WTC11 (cell line): ENCODE measurements at places on chromosomes 2 and 18. TPM values are rescaled to one million over a fixed set of nuclear protein-coding genes. Genes with fewer than 3 reads are reported as not detected.
A peak's percentile ranks its signal among the peaks of the same experiment; 100 is the strongest.

DNA sequence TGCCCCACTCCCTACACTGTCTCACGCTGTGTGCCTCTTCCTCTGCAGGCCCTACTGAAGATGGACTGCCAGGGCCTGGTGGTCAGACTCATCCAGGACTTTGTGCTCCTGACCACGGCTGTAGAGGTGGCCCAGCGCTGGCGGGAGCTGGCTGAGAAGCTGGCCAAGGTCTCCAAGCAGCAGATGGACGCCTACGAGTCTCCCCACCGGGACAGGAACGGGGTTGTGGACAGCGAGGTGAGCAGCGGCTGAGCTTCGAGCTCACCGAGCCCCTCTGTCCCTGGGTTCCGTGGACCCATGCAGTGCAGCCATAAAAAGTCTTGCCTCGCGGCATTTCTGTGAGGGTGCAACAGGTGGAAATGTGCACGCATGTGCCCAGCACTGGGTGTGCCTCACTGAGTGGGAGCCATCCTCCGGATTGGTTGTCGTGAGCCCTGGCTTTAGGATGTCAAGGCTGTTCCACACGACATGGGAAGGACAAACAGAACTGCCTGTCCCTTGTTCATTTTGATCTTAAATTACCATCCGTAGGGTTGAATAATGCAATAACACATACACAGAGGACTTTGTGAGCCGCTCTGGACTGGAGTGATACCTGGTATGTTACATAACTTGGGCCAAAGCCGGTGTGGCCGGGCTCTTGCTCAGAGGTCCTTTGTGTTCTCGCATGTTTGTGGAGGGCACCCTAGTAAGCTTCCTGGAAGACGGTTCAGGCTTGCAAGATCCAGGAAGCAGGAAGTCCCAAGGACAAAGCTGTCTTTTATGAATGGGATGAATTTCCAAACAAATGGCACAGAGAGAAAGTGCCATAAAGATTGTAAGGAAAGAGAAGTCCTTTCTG is 100.9 kb downstream of the SH3BP4 start:
- DNase-seq, result no peak

DNA sequence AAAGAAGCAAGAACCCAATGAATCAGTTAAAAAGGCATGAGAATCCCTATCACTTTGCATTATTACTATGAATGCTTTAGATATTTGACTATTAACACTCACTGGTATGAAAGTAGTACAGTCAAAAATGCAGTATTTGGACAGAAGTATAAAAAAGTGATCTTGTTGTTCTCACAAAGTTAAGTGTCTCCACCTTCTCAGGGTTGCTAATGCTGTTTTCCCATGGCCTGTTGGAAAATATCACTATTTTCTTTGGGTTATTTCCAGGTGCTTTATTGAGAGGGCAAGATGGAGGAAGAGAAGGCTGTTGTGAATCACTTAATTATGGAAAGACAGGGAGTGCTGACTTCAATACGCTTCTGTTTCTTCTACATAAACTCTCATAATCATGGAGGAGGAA is 13.6 kb upstream of the CREB1 start:
- DNase-seq, result no peak

DNA sequence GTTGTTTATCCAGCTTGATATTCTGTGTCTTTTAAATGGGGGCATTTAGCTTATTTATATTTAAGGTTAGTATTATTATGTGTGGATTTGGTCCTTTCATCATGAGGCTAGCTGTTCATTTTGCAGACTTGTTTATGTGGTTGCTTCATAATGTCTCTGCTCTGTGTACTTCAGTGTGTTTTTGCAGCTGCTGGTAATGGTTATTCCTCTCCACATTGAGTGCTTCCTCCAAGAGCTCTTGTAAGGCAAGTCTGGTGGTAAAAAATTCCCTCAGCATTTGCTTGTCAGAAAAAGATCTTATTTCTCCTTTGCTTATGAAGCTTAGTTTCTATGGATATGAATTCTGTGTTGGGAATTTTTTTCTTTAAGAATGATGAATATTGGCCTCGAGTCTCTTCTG is 47.8 kb upstream of the NT5C1B start:
- DNase-seq, result no peak

Gene PTPRM
- total RNA-seq, result 8.6 to 11.1 TPM (median 9.2 TPM) in 3 replicates

DNA sequence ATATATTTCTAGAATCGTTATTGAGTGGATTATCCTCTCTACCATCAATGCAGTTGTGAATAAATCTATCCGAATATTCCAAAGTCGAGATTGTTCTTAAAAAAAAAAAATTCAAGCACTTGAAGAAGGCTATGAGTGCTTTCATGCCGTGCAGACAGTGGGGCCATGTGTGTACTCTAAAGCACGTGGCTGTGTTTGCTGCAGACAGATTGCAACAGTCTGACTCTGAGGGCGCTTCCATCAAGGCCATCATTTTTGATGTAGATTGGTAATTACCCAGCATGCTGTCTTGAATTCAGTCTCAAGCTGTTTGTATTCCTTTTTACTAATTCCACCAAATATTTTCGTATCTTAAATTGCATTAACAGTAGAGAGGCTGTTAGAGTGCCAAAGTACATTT is 325.9 kb upstream of the LINC00305 start:
- no peak for DNase-seq

GRCh38 chr18:77093067-77093430 is 39.5 kb downstream of the MBP start:
- no peak for DNase-seq

GRCh38 chr2:75519843-75520242 is 40.9 kb downstream of the EVA1A start:
- DNase-seq, result no peak

GRCh38 chr18:8005870-8006569 is 438.9 kb downstream of the PTPRM start:
- no peak for DNase-seq

Gene MYCN
- total RNA-seq, result 68.3 to 77.5 TPM (median 75.3 TPM) in 3 replicates

DNA sequence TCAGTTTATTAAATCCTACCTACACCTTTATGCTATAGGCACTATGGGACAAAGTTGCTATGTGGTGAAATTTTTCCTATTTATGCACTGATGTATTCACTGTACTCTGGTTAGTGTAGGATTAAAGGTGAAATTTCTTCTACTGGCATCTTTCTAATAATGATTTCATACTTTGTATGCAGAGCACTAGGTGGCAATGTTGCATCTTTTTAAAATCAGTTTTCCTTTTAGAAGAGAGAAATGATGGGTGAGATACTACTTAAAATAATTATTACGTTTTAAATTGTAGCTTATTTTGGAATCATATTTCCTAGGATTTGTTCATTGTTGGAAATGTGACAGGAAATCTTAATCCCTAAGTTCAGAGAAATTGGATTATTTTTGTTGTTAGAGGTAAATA is 150.9 kb downstream of the CD8B2 start:
- DNase-seq, result no peak

DNA sequence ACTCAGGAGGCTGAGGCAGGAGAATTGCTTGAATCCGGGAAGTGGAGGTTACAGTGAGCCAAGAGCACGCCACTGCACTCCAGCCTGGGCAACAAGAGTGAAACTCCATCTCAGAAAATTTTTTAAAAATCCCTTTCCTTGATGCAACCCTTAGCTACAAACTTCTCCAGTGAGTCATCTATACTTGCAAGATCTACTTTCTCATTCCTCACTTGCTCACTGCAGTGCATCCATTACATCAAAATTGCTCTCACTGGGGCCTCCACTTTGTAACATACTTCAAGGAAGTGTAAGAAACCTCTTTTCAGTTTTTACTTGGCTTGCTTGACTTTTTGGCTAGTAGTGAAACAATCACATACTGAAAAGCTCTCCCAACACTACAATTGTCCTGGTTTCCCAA is 65.3 kb downstream of the REEP1 start:
- no peak for DNase-seq

- no peak for DNase-seq
Measured at GRCh38 chr2:212712991-212713390, 174.4 kb upstream of the ERBB4 start.

- DNase-seq, result peak; percentile 60
Measured at GRCh38 chr2:44778221-44778654, 163.3 kb upstream of the SIX3 start.

Gene RBKS
- total RNA-seq, result 1.2 to 1.7 TPM (median 1.6 TPM) in 3 replicates

- DNase-seq, result no peak
Measured at GRCh38 chr2:106080959-106081358, 113.1 kb downstream of the UXS1 start.

GRCh38 chr18:631560-631959 is 25.9 kb upstream of the TYMS start:
- no peak for DNase-seq

Gene TLX2
- total RNA-seq, result 0.18 to 0.39 TPM (median 0.26 TPM) in 3 replicates

DNA sequence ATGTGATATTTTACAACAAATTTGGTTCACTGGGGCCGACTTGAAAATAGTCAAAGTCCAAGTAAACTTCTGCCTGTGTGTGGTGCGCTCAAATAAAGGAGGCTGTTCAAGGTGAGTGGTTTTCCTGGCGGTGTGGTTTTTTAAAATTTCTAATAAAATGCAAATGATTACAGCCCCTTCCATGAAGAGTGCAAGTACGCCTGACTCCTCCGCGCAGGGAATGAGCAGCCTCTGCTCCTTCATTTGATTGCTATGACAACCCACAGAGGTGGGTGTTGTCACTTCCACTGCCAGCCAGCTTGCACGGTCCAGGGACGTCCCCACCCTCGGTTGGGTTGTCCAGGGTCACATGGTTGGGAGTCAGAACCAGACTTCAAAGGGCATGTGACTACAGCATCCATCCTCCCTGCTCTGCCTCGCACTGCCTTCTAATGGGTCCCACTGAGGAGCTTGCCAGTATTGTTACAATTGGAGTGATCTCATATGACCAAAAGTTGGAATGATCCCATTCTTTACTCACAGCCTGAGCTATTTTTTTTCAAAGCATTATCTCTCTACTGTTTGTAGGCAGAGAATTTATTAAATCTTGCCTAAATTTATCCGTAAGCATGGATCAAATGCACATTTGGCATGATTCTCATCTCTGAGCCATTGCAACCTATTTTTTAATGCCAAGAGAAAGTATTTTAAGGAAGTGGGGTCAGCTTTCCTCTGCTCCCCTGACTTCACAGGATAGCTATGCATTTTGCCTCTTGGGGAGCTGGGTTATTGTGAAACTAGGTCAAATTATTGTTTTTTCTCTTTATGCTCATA is 121.3 kb downstream of the AGAP1 start:
- no peak for DNase-seq

DNA sequence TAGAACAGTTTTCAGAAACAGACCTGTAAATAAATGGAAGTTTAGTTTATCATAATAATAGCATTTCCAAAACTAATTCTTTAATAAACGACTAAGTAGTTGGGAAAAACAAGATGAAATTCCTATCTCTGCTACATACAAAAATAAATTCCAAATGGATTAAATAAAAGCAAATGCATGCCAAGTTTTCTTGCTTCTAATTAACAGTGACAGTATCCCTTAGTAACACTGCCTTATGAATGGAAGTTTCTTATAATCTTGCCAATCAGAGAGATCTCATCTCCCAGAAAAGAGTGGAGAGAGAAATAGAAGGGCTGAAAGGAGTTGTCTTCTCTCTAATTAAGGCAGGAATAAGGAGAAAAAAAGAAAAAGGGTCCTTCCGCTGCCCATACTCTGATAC is 133.9 kb downstream of the GFPT1 start:
- no peak for DNase-seq

DNA sequence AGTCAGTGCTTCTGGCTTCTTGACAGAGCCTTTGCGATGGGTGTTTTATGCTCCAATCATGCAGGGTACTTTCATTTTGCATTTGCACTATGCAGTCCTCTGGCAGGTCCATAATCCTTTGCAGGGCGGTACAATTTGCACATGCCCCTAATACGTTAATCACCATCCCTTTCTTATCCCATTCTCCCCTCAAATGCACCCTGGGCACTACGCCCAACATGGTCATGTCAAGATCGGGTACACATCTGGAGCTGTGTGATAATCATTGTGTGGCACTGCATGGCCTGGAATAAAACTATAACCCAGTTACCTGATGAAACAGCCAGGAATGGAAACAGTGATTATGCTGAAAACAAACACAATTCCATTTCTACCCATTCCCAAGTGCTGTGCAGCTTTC is 27.7 kb downstream of the LOXHD1 start:
- DNase-seq, result no peak

DNA sequence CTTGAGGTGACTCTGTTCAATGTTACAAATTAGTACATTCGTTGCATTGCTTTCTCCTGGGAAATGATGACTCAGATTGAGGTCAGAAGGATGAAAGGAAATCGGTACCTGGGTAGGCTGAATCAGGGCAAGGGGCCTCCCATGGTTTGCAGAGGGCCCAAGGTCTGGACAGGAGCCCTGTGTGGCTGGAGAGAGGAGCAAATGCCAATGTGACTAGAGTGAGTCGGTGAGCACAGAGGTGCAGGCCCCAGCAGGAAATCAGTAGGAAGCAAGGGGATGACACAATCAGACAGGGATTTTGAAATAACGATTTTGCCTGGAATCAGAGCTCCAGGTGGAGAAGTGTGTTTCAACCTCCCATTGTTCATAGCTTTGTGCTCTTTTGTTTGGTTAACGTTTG is 118.9 kb downstream of the CCDC102B start:
- DNase-seq, result no peak

Gene NFU1
- total RNA-seq, result 39.3 to 47.8 TPM (median 46.1 TPM) in 3 replicates

Gene NCKAP5
- total RNA-seq, result 0.50 to 0.82 TPM (median 0.55 TPM) in 3 replicates

DNA sequence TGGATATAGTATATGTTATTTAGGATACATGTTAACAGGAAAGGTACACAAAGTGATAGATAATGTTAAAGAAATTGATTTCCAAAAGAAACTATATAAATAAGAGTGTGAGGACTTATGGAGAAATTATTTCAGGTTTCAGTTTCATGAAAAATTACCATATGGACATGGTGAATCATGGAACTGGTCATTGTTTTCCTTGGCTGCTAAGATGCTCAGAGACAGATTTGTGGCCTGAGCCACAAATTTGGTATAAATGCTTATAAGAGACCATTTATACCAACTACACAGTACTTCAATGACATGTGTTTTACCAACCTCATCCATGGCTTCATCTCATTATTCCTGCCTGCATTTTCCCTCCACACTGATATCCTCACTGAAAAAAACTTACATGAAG is 188.1 kb downstream of the FMNL2 start:
- no peak for DNase-seq

Gene COPS8
- total RNA-seq, result 51.0 to 65.9 TPM (median 60.1 TPM) in 3 replicates

- no peak for DNase-seq
Measured at GRCh38 chr2:97983698-97984097, 12.1 kb downstream of the TMEM131 start.

Gene PSMA8
- not detected in 3 replicates for total RNA-seq
